ENCODE measurements at places on chromosomes 7 and 10.

- DNase-seq: no peak
These were observed 769.7 kb downstream of the TNS3 start for GRCh38 chr7:46812101-46812675.

DNA sequence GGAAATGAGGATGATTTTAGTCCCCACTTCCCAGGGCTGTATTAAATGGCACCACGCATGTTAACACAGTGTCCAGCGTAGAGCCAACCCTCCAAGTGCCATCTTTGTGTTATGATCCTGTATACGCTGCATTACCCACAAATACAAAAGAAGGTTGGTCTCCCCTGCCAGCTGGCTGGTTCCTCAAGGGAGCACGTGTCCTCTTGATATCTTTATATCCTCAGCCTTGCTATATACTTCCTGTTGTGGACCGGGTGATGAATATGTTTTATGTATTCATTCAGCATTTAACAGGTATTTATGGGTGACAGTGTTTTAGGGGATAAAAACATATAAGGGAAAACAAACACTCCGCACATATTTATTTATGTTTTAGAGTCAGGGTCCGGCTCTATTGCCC, 23.2 kb upstream of the PRRT4 start:
- no peak for DNase-seq

- DNase-seq: no peak
These were observed 165.7 kb upstream of the GNAI1 start for GRCh38 chr7:79968894-79969293.

GRCh38 chr7:103793614-103794013, 195.8 kb downstream of the RELN start:
- no peak for DNase-seq

DNA sequence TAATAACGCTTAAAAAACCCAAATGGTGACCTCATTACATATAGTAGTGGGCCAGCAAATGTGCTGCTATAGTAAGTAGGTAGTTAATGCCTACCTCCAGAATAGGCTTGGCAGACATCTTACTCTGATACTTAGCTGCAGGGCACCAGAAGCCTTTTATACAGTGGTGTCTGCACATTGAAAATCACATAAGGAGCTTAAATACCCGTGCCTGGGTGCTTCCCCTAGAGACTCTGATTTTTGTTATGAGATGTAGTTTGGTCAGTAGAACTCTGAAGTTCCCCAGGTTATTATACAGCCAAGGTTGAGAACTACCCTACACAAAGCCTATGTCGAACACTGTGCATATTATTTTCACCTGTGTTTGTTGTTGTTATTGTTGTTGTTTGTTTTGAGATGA, 47.2 kb downstream of the ANKIB1 start:
- DNase-seq: no peak

GRCh38 chr7:16921644-16922257, 40.0 kb upstream of the AGR3 start:
- DNase-seq: no peak

- DNase-seq: no peak
These were observed 11.1 kb downstream of the GPR22 start for GRCh38 chr7:107480932-107481331.

DNA sequence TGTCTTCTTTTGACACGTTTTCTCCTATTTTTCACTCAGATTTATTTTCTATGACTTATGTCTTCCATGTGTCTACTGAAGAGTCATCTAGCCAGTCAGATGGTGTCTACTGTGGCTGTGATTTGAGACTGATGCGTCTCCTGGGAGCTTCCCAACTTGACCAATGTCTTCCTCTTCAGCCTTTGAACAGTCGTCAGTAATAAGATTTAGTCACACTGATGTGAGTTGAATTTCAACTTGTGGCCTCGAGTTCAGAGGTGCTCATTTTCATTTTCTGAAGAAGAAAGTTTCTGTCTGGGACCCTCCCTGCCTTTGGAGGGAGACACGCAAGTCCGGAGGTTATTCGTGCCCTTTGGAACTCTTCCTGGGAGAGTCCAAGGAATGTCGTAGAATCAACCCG, 221.9 kb upstream of the INHBA start:
- DNase-seq: no peak

- DNase-seq: no peak
These were observed 64.8 kb upstream of the LOXL4 start for GRCh38 chr10:98332623-98333269.

DNA sequence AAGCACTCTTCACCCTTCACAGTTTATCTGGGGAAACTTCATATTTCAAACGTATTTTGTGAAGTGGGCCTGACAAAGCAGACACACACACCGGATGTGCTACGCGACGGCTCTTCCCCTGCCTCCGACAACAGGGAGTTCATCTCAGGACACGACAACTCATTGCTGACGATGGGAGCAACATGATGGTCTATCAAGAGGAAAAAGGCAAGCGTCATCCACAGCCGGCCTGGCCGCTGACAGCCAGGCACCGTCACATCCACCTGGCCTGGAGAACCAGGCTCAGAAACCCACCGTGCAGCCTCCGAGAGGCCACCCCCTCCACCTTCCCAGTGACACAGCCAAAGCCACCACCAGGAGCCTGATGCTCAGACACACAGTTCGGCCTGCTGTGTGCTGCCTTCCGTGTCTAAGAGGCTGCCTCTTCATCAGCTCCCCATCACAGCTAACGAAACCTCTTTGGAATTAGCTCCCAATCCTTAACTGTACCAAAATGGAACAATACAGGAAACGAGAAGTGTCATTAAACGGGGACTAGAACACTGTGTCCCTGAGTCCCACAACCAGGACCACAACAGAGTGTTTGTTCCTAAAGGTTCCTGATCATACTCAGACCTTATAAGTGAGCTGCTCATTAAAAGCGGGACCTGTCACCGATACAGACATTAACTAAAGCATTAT, 76.7 kb downstream of the SFMBT2 start:
- no peak for DNase-seq

DNA sequence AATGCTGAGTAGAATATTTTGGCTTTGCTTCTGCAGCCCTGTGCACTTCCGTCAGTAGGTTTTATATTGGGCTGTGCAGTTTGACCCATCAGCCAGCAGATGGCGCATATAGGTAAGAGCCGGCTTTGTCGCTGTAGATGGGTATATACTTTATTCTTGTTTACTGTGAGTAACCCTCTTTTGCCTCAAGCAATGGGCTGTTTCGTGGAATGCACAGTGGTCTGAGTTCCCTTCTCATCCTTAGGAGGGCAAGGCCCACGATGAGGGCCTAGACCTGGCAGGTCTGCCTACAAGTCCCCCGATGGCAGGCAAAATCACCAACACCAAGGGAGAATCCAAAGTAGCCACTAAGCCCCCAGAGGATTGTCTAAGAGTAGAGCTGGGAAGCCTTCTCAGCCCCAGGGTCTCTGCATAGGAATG, 1002.9 kb upstream of the KCND2 start:
- DNase-seq: no peak

DNA sequence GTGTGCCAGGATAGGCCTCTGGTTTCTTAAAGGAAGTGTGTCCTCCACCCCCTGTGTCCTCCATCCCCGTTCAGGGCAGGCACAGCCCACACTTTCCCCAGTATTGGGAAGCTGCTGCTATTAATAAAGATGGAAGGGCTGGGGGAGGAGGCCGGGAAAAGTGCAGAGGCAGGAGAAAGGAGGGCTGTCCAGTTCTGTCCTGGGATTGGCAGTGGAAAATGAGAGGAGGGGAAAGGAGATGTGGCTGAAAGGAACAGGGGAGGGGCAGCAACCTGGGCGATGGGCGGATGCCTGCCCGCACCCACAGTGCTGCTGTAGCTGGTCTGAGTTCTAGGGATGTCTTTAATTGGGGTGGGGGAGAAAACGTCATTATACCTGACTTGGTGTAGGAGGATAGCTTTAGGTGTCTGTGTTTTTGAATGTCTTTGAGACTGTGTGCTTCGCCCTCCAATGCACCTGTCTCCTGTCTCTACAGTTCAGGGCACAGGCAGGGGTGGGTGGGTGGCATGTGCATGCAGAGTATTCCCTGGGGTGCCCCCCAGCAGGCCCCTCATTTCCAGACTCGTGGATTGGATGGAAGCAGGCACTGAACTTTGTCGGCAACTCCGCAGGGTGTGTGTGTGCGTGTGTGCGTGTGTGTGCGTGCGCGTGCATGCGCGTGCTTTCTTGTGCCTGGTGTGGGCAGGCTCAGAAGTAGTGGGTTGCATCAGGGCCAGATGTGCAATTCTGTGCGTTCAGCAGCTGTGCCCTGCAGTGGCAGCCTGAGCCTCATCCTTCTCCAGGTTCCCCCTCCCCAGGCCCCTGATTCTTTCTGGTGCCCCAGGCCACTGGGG, 2.5 kb downstream of the TRIM8 start:
- no peak for DNase-seq

- no peak for DNase-seq
These were observed 138.4 kb downstream of the CREB5 start for GRCh38 chr7:28550580-28551186.

GRCh38 chr10:132396494-132397035, 435 bp upstream of the PWWP2B start:
- DNase-seq: no peak

DNA sequence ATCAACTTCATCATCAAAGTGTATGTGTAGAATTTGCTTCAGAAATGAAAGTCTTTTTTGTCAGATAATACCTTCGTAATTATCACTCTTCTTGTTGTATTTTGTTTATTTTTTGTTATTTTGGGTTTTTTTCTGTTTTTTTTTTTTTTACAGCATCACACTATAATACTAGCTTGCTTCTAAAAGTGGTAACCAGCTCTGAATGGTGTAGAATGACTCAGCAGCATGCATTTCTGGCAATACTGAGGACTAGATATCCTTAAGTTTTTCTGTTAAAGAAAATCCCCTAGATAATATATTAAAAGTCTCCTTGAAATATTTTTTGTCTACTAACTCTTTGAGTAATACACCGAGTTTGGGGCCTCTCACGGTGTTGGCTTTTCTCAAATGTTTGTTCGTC, 109.1 kb downstream of the LMBR1 start:
- no peak for DNase-seq

DNA sequence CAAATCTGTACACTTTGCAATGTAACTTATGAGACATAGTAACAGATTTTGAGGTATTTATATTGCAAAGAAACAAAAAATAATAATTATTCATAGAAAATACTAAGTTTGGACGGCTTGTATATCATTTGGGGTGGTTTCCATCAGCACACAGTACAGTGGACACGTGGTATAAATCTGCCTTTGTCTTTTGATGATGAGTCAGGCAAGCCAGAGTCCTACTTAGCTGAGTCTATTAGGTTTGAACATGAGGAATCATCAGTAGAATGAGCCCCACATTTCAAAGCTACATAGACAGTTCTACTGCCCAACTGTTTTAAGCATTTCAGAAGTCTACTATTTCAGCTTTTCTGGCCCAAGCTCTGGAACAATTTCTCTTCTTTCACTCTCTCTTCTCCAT, 803.2 kb downstream of the PHTF2 start:
- no peak for DNase-seq

DNA sequence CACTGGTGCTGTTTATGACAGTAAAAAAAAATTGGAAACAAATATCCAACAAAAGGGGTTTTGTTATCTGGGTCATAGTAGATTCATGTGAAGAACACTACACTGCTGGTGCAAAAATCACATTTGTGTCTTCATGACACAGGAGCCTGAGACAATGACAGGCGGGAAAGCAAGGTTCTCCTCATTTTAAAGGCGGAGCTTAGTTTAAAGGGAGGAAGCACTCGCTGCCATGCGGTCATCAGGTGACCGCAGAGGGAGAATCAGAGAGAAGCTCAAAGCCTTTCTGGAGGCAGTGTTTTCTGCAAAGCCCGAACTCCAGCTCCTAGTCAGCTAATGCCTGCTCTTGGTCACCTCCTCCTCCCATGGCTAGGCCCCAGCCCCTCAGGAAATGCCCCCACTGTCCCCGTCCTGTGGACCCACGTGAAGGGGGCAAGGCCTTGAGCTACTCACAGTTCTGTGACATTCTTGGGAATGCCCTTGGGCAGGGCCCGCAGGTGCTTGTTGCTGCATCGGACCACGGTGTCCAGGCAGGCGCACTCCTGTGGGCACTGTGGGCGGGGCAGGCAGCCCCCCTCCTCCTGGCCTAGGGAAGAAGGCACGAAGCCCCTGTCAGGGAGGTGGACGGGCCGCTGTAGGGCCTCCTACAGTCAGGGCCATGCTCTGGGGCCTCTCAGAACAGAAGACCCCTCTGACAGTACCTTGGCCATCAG, 146.1 kb downstream of the SLIT1 start:
- no peak for DNase-seq

DNA sequence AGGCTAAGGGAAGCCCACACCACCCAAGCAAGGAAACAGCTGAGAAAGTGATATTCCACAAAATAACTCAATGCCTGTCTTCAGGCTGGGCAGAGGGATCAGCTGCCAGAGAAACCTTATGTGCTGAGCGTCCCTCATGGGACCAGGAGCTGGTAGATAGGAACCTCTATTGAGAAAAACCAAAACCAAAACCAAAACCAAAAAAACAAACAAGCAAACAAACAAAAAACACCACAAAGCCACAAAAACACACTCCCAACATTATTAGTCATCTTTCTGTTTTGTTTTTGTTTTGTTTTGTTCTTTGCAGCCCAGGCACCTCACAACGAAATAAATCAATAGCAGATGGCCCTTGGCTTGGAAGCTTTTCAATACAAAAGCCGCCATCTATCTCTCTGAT, 760.8 kb upstream of the CELF2 start:
- DNase-seq: no peak

DNA sequence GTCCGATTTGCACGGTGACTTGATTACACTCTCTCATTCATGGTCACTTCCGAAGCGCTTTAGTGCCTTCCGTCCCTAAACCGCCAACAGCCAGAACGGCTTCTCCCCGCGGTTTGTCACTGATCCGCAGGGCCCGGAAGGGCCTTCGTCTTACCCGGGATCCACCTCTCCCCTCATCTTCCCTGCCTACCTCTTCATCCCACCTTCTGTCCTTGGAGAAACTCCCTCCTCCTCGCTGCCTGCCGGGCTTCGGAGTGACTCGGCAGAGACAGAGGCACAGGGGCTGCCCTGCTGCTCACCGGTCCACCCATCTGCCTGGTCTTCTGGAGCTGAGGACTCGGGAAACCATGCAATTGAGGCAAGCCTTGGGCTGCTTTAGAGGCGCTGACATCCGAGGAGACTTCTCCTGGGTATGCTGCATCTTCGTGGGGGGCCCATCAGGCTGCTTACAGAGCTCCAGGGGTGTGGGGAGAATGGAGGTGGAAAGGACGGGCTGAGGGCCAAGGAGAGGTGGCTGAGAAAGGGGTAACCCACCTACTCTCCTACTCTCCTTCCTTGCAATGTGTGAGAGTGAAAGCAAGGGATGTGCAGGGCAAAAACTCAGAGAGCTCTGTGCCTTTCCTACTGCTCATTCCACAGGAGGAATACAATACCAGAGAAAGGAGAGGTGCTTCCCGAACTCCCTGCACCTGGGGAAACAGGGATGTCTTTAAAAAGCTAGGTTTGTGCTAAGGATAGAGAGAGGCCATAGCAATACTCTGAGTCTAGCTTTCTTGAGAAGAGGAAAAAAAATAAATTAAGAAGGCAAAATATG, 1.0 kb upstream of the HOXA11 start:
- DNase-seq: no peak

Measured in stimulated activated CD8-positive, alpha-beta memory T cell treated with anti-CD3 and anti-CD28 coated beads, Interleukin-15, amount 100 ng/mL, for 24 hours (primary cell).